ENCODE measurements at places on chromosomes 3 and 15. TPM values are rescaled to one million over a fixed set of nuclear protein-coding genes. Genes with fewer than 3 reads are reported as not detected.

DNA sequence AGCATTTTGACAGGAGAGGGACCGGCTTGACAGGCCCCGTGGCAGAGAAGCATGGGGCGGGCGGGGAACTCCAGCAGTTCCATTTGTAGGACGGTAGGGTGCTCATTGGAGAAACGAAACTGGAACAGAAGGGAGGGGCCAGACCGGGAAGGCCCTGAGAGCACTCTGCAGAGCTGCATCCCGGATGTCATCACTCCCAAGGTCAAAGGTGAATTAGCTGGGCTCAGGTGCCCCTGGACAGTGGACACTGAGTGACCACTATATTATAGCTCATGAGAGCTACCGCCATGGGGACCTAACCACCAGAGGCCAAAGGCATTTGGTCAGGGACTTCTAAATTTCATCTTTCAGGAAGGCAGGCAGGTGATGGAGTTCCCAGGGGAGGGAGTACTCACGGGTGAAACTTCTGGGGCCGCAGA, 7.3 kb downstream of the CSRNP1 start:
- H3K36me3 ChIP-seq: peaks cover 30% of the 10 kb centered on the region
- H3K27me3 ChIP-seq: no peaks in the 10 kb centered on the region
- no peak for DNase-seq

GRCh38 chr3:86147119-86147518, 843.8 kb downstream of the VGLL3 start:
- no peaks in the 10 kb centered on the region for H3K4me1 ChIP-seq
- H3K36me3 ChIP-seq: no peaks in the 10 kb centered on the region
- H3K27ac ChIP-seq: no peak overlapping the region
- no peak overlapping the region for H3K4me3 ChIP-seq
- peak; percentile 0 for DNase-seq
- no peaks in the 10 kb centered on the region for H3K27me3 ChIP-seq

DNA sequence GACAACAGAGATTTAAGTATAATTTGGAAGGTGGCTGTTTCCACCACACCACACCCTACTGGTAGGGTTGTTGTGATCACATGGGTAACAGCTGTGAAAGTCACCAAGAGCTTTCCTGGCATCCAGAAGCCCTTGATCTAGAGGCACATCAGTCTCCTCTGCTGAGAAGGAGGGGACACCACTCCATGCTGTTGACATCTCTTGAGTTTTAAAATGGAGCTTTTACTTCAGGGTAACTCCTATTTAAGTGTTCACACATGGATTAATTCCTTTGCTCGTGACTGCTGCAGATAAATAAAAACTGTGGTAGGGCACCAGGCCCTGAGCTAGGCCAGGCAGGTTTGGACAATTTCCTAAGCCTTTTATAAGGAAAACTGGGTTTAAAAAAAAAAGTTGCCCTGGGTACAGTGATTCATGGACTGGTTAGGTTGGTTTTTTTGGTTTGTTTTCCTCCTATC, 7.5 kb downstream of the EXOSC7 start:
- no peaks in the 10 kb centered on the region for H3K27me3 ChIP-seq
- no peak for DNase-seq
- H3K27ac ChIP-seq: no peak overlapping the region
- H3K36me3 ChIP-seq: peaks cover 2% of the 10 kb centered on the region

DNA sequence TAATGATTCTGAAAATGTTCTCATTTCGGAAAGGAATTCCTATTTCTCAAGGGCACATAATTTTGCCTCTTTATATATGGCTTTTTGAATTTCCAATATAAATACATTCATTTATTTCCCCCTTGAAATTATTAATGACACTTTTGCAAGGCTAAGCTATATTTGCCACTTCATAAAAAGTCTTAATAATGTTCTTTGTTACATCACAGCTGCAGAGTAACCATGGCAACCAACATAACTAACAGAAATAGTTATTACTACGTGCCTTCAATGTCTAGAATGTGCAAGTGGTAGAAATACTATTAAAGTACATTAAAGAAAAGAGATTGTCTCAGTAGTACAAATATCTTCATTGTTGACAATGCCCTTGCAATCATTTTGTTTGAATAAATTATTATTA, 471.8 kb downstream of the C3orf38 start:
- no peak overlapping the region for H3K4me3 ChIP-seq
- DNase-seq: no peak

GRCh38 chr3:187714404-187714979, 12.1 kb upstream of the RTP2 start:
- H3K27ac ChIP-seq: no peak overlapping the region
- H3K36me3 ChIP-seq: no peaks in the 10 kb centered on the region
- peaks cover 30% of the 10 kb centered on the region for H3K4me1 ChIP-seq
- no peaks in the 10 kb centered on the region for H3K27me3 ChIP-seq
- peak; percentile 74 for DNase-seq

GRCh38 chr3:160455846-160456245, 6.3 kb upstream of the TRIM59 start:
- H3K4me1 ChIP-seq: no peaks in the 10 kb centered on the region
- DNase-seq: no peak
- H3K36me3 ChIP-seq: no peaks in the 10 kb centered on the region
- H3K27ac ChIP-seq: no peak overlapping the region
- no peak overlapping the region for H3K4me3 ChIP-seq

- peaks cover 44% of the 10 kb centered on the region for H3K27me3 ChIP-seq
- no peaks in the 10 kb centered on the region for H3K36me3 ChIP-seq
- peak within 1 kb of the TSS; percentile 61 for H3K4me3 ChIP-seq
- peaks cover 16% of the 10 kb centered on the region for H3K4me1 ChIP-seq
- no peak for DNase-seq
Observed at GRCh38 chr3:113531826-113532697, at the start of gene SIDT1. Gene SIDT1, plus strand, starts transcription at chr3:113532555. Its CDS starts 467 bp downstream, at chr3:113533022.

GRCh38 chr3:125000661-125001060, 55.1 kb downstream of the HEG1 start:
- H3K36me3 ChIP-seq: peaks cover 51% of the 10 kb centered on the region
- H3K4me1 ChIP-seq: peaks cover 75% of the 10 kb centered on the region
- peak overlapping the region; percentile 100 for H3K27ac ChIP-seq
- H3K4me3 ChIP-seq: no peak overlapping the region

DNA sequence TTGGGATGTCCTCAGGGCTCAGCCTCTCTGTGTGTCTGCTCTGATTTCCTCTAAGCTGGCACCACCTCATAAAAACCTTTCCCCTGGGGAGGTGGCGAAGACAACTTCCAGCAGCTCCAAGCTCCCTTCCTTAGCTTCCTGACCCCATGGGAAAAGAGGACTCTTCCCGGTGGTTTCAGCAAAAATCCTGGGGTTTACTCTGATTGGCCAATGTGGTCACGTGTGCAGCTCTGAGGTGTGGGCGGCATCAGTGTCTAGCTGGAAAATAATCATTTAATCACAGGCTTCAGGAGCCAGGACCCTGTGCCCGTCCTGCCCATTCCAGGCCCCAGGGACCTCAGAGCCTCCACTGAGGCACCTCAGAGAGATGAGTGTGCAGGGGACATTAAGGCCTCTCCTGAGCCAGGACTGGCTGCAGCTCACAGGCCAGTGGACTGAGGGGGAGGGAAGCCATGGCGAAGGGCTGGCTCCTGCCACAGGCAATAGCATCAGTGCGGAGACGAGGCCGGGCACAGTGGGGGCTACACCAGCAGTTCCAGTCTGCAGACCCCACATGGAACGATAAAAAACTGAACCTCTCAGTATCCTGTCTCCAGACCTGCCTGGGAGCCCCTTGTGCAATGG, 104.1 kb downstream of the TPRA1 start:
- DNase-seq: no peak
- H3K36me3 ChIP-seq: no peaks in the 10 kb centered on the region
- H3K4me1 ChIP-seq: no peaks in the 10 kb centered on the region
- H3K27me3 ChIP-seq: peaks cover 31% of the 10 kb centered on the region
- H3K4me3 ChIP-seq: no peak overlapping the region

- peaks cover 34% of the 10 kb centered on the region for H3K27me3 ChIP-seq
- no peaks in the 10 kb centered on the region for H3K36me3 ChIP-seq
- H3K27ac ChIP-seq: no peak overlapping the region
- no peak overlapping the region for H3K4me3 ChIP-seq
Observed at GRCh38 chr15:73952913-73953750, 26.9 kb downstream of the LOXL1 start.

Gene SCN11A
- 0.13 TPM for polyA plus RNA-seq

Gene NTRK3
- polyA plus RNA-seq: not detected

Gene ACKR2
- polyA plus RNA-seq: 2.6 TPM
